ENCODE measurements at places on chromosomes 6 and 20. TPM values are rescaled to one million over a fixed set of nuclear protein-coding genes. Genes with fewer than 3 reads are reported as not detected.

XKR7 gene
- total RNA-seq, result not detected

DNA sequence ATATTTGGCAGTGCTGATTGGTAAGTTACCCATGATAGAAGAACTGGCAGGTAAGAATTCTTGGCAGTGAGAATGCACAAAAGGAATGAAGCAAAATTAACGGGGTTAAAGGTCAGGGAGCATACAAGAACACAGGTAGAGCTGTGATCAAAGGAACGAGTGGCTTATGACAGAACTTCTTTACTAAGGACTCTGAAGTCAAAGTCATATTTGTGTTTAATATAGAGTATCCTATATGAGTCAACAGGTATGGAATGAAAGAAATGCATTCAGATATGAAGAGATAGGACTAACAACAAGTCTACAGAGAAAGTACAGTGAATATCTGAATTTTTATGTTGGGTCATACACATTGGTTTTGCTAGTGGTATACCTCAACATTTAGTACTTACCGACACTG lies 209.0 kb upstream of the CITED2 start:
- no peak for DNase-seq

SLC17A3 gene
- not detected for total RNA-seq

SLC22A1 gene
- total RNA-seq, result not detected

DNA sequence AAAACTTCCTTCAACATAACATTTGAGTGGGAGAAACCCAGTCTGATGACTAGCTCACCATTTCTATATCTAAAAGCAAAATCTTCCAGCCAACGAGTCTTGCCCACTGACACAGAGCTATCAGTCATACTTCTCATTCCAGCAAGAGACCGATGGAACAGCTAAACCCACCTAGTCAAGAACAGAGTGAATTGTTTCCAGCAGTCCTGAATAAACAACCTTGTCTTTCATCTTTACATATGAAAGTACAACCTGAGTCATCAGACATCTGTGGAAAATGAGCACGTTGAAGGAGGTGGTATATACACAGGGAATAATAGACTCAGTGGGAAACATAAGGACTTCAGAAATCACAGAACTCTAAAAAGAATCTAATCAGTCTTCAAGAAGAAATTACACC lies 23.8 kb downstream of the NRSN1 start:
- DNase-seq, result no peak

MUC21 gene
- not detected for total RNA-seq

- peak; percentile 89 for DNase-seq
These were observed 180.4 kb upstream of the FOXQ1 start for GRCh38 chr6:1131285-1132079.

GRCh38 chr20:37911261-37911660 lies 8.3 kb downstream of the VSTM2L start:
- no peak for DNase-seq

SEL1L2 gene
- total RNA-seq, result not detected

SIM1 gene
- 1.6 TPM for total RNA-seq

RWDD2A gene
- total RNA-seq, result 6.1 TPM

GRCh38 chr6:87139236-87139635 lies 16.1 kb upstream of the ZNF292 start:
- peak; percentile 68 for DNase-seq

GRCh38 chr6:91731939-91732338 lies 1145.1 kb upstream of the MAP3K7 start:
- DNase-seq, result no peak

IFNGR1 gene
- total RNA-seq, result 57.0 TPM

DNA sequence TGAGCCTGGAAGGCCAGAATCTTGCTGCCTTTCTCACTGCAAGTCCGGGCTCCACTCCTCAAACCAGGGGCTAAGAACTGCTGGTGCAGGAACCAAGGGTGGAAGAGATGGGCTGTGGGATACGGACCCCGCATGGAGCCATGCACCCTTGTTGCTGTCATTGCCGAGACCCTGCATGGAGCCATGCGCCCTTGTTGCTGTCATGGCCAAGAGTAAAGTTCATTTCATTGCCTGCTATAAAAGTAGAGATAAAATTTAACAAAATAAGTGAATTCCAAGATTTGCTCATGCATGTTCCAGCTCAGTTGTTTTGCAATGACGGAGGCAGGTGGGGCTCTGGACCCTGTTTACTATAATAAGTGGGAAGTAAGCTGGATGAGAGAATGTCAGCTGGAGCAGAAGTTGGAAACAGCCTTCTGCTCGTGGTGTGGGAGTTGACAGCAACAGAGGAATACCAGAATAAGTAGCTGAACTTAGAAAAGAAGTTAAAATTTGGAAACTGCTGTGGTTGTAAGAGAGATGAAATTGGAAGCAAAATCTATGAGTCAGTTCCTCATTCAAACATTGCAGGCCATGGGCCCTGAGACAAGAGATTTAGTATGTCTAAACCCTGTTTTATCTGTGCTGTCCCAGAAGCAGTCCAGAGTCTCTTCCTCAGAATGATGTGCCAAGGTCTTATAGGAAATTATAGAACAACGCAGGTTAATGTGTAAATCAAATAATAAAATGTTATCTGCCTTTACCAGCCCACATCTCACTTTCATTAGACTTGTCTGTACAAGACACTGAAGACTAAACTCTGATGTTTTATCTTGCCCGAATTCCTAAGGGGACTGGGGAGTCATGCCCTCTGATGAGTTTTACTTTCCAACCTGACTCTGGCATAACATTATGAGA lies 15.8 kb upstream of the THBS2 start:
- peak; percentile 77 for DNase-seq

SLC22A3 gene
- not detected for total RNA-seq

EDN1 gene
- total RNA-seq, result 1.8 TPM

- DNase-seq, result peak; percentile 17
These were observed 33.8 kb upstream of the AKAP12 start for GRCh38 chr6:151205721-151206600.

DNA sequence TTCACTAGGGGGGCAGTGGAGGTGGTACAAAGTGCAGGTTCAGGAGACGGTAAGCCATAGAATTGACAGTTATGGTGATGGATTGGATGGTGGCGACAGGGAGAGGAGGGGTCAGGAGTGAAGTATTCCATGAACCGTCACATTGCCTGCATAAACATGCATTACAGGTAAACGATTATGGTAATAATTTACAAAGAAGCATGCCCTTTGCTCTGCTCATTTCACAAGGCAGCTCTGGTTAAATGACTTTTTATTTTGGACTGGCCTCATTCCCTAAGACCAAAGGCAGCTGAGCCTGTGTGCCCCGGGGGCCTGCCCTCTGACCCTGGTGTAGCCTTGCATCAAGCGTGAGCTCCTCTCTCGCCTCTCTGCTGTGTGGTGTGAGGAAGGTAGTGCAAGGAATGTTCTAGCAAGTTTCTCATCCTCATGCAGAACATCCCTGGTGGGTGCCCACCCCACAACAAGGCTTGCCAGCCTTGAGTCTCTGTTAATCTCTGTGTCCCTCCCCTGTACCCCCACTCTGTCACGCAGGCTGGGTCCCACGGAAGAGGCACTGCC lies 59.0 kb downstream of the PPP1R14C start:
- no peak for DNase-seq

DNA sequence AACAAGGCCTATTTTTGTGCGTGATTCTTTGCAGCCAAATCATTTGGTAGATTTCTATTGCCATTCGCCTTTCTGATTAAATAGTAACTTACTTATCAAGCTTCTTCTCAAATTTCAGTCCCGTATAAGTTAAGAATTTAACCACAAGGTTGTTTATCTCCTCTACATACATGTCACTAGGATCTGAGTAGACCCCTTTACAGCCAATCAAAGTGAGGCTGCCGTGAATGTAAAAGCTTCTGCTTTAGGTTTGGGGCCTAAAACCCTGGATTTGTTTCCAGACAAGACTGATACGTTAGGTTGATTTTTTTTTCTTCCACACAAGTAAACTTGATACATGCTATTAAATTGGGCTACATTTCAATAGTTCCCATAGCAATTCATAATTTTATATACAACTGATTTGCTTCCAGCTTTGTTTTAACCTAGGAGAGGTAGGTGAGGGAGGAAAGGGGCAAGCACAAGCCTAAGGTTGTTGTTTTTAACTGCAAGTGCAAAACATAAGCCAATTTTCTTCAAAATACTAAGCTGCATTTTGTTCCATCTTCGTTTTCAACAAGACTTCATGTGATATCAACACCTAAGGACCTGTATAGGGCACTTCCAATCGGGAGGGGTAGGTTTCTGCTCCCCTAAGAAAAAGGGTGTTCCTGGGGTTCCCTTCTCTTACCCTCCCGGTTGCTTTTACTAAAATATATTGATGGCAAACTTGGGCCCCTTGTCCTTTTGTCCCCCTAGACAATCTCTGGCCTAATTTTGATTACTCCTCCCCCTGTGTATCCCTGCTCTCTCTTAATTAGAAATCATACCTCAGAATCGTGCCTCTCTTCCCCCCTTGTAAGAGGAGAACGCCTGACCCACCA lies 1.7 kb downstream of the RANBP9 start:
- peak; percentile 59 for DNase-seq

CYP24A1 gene
- total RNA-seq, result 1.2 TPM

DNA sequence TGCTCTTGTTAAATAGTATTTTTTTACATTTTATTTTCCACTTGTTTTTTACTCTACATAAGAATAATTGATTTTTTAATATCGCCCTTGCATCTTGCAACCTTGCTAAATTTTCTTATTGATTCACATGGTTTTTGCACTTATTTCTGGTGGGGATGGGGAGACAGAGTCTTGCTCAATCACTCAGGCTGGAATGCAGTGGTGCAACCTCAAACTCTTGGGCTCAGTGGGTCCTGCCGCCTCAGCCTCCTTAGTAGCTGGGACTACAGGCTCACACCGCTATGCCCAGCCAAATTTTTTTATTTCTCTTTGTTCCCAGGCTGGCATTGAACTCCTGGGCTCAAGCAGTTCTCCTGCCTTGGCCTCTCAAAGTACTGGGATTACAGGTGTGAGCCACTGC lies 30.3 kb downstream of the LIN28B start:
- DNase-seq, result no peak

DNA sequence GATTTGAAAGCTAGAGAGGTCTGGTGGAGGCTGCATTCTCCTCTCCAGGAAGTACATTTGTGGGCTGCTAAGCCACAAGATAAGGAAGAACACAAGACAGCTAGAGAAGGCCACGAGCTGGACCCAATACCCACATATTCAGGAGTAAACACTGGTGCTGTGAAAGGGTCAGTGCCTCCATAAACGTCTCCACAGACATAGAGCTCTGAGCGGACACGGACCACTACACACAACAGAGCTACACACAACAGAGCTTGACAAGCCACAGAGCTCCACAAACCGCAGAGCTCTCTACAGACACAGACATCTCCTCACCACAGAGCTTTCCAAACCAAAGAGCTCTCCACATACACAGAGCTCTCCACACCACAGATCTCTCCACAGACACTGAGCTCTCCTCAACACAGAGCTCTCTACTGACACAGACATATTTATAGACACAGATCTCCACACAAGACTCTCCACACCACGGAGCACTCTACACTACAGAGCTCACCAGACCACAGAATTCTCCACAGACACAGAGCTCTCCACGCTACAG lies 51.9 kb downstream of the ERMARD start:
- no peak for DNase-seq

DNA sequence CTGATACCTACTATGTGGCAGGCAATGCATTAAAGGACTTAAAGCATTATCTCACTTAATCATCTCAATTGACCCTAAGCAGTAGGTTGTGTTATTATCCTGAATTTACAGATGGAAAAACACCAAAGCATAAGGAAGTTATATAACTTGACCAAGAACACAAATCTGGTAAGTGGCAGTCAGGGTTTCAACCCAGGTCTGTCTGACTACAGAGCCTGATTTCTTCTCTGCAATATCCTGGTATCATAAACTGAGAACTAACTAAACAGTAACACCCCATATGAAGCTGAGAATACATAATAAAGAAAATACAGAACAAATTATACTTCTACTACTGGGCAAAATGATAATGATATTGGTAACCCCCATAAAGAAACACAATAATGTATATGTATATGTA lies 13.8 kb upstream of the DST start:
- no peak for DNase-seq

GRCh38 chr6:7196019-7196402 lies 88.2 kb downstream of the RREB1 start:
- peak; percentile 23 for DNase-seq

IRF4 gene
- not detected for total RNA-seq

DNA sequence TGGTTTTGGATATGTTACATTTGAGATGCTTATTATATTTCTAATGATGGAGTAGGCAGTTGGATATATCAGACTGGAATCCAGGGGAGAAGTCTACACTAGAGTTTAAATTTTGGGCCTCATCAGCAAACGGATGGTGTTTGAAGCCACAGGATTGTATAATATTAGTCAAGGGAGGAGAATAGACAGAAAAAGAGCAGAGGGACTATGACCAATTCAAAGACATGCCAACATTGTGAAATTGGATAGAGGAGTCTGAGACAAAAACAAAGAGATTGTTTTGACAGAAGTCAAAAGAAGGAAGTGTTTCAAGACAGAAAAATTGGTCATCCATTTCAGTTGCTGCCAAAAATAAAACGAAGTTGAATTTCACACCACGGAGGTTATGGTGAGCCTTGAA lies 66.5 kb downstream of the NOX3 start:
- DNase-seq, result peak; percentile 19

DNA sequence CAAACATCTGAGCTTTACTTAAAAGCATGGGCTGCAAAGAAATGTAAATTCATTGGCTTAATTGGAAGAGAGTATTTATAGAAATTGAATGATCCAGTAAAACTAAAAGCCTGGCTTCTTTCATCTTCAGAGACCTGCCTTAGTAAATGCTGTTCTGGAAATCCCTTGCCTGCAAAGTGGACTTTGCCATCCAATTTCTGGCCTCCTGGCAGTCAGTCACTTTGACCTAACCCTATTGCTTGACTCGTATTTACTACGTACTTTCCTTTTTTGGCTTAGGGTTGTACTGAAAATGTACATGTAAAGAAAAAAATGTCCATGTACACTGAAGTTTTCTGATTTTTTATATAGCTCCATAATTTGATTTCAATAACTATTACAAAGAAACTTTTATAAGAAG lies 47.1 kb downstream of the E2F3 start:
- no peak for DNase-seq

DNA sequence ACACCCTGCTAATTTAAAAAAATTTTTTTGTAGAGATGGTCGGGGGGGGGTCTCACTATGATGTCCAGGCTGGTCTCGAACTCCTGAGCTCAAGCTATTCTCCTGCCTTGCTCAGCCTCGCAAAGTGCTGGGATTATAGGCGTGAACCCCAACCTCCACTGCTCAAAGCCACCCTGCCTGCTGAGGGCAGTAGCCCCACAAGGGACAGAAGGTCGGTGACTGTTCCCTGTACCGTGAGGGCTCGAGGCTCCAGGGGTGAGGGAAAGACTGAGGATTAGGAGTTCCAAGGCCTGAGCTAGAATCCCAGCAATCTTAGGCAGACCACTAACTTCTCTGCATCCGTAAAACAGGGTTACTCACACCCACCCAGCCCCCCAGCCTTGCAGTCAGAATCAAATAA lies 51.1 kb downstream of the CPNE5 start:
- DNase-seq, result no peak

GRCh38 chr20:1254254-1254653 lies 11.8 kb upstream of the SNPH start:
- DNase-seq, result no peak

C20orf141 gene
- total RNA-seq, result not detected

DNA sequence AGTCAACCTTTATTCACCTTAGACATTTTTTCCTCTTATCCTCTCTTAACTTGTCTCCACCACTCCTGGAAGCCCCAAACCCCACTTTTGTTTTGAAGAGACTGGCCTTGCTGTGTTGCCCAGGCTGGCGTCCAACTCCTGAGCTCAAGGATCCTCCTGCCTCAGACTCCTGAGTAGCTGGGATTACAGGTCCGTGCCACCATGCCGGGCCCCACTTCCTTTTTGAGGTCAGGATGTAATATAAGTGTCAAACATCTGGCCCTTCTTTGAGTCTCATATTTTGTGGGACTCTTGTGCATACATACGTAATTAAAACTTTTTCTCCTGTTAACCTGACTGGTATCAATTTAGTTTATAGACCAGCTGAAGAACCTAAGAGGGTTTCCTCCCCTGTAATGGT lies 1.4 kb upstream of the CDK19 start:
- no peak for DNase-seq

Data from GM23248 (cell line).